ENCODE measurements at places on chromosomes 12 and 14. TPM values are rescaled to one million over a fixed set of nuclear protein-coding genes. Genes with fewer than 3 reads are reported as not detected.

DNA sequence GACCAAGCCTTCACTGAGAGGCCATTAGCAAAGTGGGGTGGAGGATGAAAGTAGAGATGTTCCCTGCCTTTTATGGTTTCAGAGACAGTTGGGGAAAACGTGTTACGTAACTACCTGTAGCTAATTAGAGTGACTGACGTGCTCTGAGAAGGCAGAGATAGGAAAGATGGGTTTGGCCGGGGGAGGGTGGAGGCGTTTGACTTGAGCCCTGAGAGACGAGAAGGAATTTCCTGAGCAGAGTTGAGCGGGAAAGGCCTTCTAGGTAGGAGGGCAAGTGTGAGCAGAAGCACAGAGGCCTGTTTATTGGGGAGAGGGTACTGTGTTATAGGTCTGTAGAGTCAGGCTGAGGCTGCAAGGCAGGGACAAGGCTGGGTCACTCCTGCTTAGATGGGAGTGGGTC lies 8.6 kb downstream of the TUNAR start:
- no peak for DNase-seq

GRCh38 chr12:31326736-31327659 lies 1.0 kb upstream of the SINHCAF start:
- DNase-seq, result peak; percentile 9

- no peak for DNase-seq
Observed at GRCh38 chr14:58488550-58488949, 61.0 kb downstream of the KIAA0586 start.

DNA sequence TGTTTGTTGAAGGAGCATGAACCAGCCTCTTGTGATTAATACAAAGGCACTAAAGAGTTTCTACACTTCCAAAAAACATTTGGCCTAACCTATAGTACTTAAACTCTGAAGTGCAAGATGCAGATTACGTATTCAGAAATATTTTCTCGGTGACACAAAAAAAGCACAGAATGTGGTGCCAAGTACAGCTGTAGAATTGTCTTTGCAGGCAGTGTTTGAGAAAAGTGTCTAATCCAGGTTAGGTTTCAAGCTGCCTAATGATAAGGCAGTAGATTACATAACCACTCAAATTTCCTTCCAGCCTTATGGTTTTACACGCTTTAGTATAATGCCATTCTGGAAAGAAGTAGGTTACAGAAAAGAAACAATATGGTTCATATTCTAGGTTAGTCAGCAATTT lies 205.2 kb downstream of the KLHL28 start:
- DNase-seq, result no peak

DNA sequence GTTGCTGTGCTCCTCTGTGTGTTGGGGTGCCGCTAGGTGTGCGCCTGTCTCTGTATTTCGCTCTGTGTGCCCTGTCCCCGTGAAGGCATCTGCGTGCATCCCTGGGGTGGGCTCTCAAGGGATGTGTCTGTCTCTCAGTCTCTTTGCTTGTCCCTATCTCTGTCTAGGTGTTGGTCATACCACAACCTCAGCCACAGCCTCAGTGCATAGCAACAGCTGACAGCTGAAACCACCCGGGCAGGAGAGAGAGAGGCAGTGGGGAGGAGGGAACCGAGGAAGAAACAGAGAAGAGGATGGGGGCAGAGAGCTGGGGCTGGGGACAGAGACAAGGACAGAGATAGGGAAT lies 953 bp upstream of the NXPH4 start:
- no peak for DNase-seq

GRCh38 chr12:64611341-64612284 lies 1.3 kb downstream of the RASSF3 start:
- peak; percentile 53 for DNase-seq

DNA sequence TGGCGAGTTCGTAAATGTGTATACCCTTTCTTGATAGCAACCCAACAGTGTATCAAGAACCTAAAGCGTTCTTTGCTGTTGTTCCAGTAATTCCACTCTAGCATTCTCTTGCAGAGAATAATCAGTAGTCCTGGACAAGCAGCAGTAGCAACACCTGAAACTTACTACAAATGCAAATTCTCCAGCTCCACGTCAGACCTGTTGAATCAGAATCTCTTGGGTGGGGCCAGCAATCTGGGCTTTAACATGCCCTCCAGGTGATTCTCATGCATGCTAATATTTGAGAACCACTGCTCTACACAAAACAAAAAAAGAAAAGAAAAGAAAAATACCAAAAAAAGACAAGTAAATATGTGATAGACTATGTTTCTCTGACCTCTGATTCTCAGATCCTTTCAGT lies 10.1 kb downstream of the PTGDR start:
- no peak for DNase-seq

DNA sequence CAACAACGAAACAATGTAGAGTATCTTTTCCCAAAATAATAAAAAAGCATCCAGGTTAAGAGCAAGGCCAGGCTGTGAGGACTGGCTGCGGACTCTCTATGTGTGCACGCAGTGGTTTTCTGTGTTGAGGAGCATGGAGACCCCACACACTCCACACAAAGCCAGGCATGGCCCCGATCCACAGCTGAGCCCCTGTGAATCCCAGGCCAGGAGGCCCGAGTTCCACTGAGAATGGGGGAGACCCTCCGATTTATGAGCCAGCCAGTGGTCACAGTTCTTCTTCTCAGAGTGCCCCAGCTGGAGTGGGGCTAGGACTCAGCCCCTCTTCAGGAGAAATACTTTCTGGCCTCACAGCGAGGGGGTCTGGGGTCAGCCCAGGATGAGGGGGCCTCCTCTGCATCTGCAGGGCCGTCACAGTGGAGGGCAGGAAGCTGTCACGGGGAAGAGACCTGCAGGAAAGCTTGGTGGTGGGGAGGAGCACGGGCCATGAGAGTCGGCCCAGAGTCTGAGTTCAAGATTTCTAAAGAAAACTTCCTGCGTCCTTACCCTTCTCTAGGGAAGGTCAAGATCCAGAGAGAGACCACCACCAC lies 20.1 kb downstream of the NCKAP5L start:
- no peak for DNase-seq

DNA sequence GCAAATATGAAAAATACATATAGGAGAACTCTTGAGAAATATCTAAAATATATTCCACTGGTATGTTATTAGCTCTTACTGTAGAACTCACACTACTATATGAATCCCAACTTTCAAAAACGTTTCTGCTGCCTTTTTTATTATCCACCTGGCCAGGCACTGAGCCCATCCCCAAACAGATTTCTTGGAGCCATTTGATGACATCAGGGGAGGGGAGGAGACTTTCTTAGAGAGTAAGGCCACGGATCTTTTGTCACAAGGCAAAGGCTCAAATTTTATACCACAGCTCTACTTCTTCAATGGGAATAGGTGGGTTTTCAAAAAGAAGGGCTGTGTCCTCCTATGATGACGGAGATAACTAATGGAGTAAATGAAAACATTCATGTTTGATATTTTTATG lies 83.0 kb downstream of the SLC25A21 start:
- no peak for DNase-seq

GRCh38 chr12:40692765-40693206 lies 547 bp downstream of the CNTN1 start:
- no peak for DNase-seq

- no peak for DNase-seq
Observed at GRCh38 chr12:79665212-79665887, 25.4 kb downstream of the PAWR start.

GRCh38 chr14:31257244-31257553 lies 49.6 kb upstream of the HECTD1 start:
- DNase-seq, result no peak

DNA sequence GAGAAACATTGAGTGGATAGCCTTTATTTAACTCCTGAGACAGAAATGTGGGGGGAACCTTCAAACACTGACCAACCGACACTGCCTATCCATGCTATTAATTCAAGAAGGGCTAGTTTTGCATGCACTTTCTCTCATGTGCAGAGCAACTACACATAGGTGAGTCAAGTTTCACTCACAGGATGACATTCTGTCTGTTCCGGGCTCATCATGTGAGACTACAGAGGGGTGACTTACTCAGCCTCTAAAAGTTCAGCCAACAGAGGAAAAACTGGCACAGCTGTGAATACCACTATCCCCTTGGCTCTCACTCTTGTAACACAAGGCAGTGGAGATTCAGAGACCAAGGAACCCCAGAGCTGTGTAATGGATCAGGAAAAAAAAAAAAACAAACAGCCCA lies 13.3 kb downstream of the BEST3 start:
- no peak for DNase-seq

DNA sequence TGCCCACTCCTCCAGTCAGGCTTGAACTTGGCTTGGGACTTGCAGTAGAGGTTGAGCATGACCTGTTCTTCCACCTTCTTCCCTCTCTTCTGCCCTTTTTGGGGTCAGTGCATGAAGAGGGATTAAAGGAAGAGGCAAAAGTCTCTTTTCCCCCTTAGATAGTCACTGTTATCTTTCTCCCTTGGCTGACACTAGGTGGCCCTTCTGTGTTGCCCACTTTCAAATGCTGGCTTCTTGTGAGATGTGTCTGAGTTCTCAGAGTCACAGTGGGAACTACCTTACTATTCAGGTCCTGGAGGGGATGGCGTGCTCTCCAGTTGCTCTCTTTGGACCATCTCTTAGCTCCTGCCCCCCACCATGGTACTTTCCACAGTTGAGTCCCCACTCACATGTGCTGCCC lies 73.6 kb downstream of the GPR65 start:
- no peak for DNase-seq

DNA sequence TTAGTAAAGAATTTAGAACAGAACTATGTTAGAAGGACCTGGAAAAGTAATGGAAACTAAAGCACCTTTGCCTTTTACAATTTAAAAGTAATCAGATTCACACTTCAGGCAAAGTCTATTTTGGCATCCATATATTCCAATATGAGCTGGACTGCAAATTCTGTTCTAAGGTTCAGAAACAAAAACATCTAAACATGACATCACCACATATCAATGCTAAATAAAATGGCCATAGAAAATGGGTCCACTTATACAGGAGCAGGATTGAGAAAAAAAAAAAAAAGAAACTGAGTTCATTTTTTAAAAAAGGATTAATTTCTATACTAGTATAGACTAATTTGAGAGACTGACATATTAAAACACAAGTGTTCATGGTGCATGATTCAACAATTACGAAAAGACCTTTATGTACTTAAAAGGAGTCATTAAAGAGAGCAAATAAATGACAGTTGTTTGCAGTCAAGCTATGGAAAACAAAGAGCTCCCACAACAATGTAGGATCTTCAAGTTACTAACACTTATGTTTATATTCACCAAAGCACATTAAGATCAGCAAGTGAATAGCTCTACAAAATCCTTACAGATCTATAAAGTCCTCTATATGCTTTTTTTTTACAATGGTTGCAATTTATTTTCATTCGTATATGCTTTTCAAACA lies 45.7 kb downstream of the DICER1 start:
- no peak for DNase-seq

DCP1B gene
- 1.4 TPM for total RNA-seq

NID2 gene
- 26.6 TPM for total RNA-seq

FGF6 gene
- not detected for total RNA-seq

ACSS3 gene
- total RNA-seq, result 23.3 TPM

TRIM9 gene
- 0.59 TPM for total RNA-seq

PNMA1 gene
- total RNA-seq, result 17.2 TPM

ERBB3 gene
- 1.6 TPM for total RNA-seq

SERPINA6 gene
- total RNA-seq, result not detected

RNF212B gene
- not detected for total RNA-seq

FGF23 gene
- not detected for total RNA-seq

MED13L gene
- 70.9 TPM for total RNA-seq

Data from heart right ventricle (tissue), 16 donors.